ENCODE measurements at places on chromosomes 1 and 21. TPM values are rescaled to one million over a fixed set of nuclear protein-coding genes. Genes with fewer than 3 reads are reported as not detected.

Gene GREM2
- total RNA-seq, result 1.6 TPM

Gene PLA2G2A
- 165 TPM for total RNA-seq

Gene KLHDC9
- 13.0 TPM for total RNA-seq

Gene HSD3B1
- 0.75 TPM for total RNA-seq

DNA sequence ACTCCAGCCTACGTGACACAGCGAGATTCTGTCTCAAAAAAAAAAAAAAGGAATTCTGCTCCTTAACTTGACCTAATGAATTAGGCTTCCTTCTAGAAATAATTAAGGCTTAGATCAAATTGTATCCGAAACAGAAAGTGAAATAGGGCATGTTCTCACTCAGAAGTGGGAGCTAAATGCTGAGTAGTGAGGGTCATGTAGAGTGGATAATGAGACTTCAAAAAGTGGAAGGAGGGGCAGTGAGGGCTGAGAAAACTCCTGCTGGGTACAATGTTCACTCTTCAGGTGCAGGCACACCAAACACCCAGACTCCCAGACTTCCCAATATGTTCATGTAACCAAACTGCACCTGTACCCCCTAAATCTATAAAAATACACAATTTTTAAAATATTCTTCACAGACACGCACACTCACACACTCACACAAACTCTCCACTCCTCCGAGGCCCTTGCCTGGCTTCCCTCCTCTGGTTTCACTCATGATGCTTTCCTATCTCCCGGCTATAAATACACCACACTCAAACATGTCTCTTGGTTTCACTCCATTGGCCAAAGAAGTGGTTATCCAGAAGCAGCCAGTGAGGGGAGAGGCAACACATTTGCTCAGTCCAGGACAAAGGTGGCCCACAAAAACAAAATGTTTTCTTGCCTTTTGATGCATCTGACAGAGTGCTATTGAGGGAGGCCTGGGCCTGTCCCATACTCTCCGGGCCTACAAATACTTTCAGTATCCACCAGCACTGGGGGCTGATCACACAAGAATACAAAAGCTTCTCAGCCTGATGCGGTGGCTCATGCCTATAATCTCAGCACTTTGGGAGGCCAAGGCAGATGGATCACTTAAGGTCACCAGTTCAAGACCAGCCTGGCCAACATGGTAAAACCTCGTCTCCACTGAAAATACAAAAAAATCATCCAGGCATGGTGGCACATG, 249.2 kb downstream of the TOMM20 start:
- no peak for DNase-seq

- DNase-seq, result no peak
Observed at GRCh38 chr21:24014381-24014780, 1592.9 kb downstream of the MRPL39 start.

Measured in ureter (tissue), 1 donor.